ENCODE measurements at places on chromosomes 2 and 18. TPM values are rescaled to one million over a fixed set of nuclear protein-coding genes. Genes with fewer than 3 reads are reported as not detected.

- no peak for DNase-seq
- H3K36me3 ChIP-seq: no peaks in the 10 kb centered on the region
- no peak overlapping the region for H3K27ac ChIP-seq
- H3K27me3 ChIP-seq: no peaks in the 10 kb centered on the region
Measured at GRCh38 chr18:3367491-3368091, 82.4 kb upstream of the TGIF1 start.

GRCh38 chr2:45545943-45546342 is 65.1 kb downstream of the SRBD1 start:
- peaks cover 5% of the 10 kb centered on the region for H3K4me1 ChIP-seq
- no peak overlapping the region for H3K27ac ChIP-seq
- no peaks in the 10 kb centered on the region for H3K27me3 ChIP-seq
- no peak for DNase-seq
- H3K4me3 ChIP-seq: no peak overlapping the region

- peaks cover 9% of the 10 kb centered on the region for H3K4me1 ChIP-seq
- peaks cover 61% of the 10 kb centered on the region for H3K27me3 ChIP-seq
Measured at GRCh38 chr18:79799619-79800370, 2.1 kb downstream of the KCNG2 start.

- no peak for DNase-seq
- no peak overlapping the region for H3K4me3 ChIP-seq
- no peak overlapping the region for H3K27ac ChIP-seq
- no peaks in the 10 kb centered on the region for H3K27me3 ChIP-seq
Measured at GRCh38 chr2:187419808-187420207, 28.2 kb downstream of the CALCRL start.

- no peak overlapping the region for H3K27ac ChIP-seq
- H3K4me1 ChIP-seq: peaks cover 16% of the 10 kb centered on the region
- H3K27me3 ChIP-seq: no peaks in the 10 kb centered on the region
Measured at GRCh38 chr18:38551881-38552280, 986.3 kb upstream of the CELF4 start.

DNA sequence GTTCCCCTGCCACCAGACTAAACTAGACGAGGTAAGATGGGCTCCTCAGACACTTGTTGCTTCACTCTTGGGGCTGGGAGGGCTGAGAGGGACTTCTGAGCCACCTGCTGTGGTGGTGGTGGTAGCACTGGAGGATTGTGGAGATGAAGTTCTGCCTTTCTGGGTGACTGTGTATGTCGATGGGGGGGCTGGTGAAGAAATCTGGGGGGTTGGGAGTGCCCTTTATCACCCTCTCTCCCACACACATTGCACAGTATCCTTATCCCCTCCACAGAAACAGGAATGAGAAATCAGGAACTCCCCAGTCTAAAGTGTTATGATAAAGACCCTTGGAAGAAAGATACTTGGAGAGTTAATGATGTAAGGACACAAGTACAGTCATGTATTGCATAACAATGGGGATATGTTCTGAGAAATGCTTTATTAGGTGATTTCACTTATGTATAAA is 38.5 kb downstream of the HK2 start:
- DNase-seq: no peak
- no peak overlapping the region for H3K27ac ChIP-seq
- peaks cover 9% of the 10 kb centered on the region for H3K36me3 ChIP-seq
- no peaks in the 10 kb centered on the region for H3K27me3 ChIP-seq

Gene MSTN
- 0.36 TPM for total RNA-seq

Gene PLEK
- not detected for total RNA-seq

Gene STK16
- 28.5 TPM for total RNA-seq

Gene ALLC
- not detected for total RNA-seq

Gene ASXL2
- total RNA-seq: 25.5 TPM
